H7 (cell line): ENCODE measurements at places on chromosomes 2 and 18. TPM values are rescaled to one million over a fixed set of nuclear protein-coding genes. Genes with fewer than 3 reads are reported as not detected.

The SIX3 gene
- total RNA-seq, result 1.7 and 3.0 TPM in 2 replicates

DNA sequence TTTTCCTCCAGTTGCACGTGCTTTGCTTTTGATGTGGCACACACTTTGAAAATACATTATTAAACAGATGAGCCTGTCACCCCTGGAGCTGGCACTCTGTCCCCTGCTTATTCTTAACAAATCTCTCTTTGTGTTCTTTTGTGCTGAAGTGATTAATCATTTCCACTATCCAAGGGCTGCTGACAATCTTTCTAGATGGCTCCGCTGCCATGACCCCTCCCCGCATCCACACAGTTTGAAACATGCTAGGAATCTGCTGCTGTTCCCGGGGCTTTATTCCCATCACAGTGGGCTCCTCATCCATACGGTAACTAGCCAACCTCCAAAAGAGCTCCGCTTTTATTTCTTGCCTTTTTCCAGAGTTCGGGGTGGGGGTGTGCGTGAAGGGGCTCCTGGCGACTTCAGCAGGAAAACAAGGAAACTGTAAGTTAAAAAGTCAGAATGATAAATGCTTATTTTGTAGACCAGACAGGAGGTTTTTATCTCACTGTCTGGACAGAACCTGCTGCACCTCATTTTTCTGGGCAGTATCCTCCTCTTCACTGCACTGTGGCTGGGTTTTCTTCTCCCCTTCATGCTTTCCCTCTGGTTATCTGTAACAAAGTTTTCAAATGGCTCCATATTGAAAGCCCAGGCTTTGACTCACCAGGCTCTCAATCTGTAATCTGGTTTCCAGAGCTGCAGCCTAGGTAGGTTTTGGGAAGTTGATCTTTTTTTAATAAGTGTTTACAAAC lies 319.7 kb downstream of the AFF3 start:
- DNase-seq, result peak; percentile 54

- DNase-seq, result no peak
Measured at GRCh38 chr2:222734703-222735014, 63.2 kb downstream of the MOGAT1 start.

- DNase-seq, result peak; percentile 94
Measured at GRCh38 chr2:174012347-174013314, 47.5 kb upstream of the SP3 start.

The TFCP2L1 gene
- total RNA-seq, result 1.2 and 1.6 TPM in 2 replicates

The DIPK1C gene
- 0.22 TPM in 1 of 2 replicates, not detected in the other for total RNA-seq

DNA sequence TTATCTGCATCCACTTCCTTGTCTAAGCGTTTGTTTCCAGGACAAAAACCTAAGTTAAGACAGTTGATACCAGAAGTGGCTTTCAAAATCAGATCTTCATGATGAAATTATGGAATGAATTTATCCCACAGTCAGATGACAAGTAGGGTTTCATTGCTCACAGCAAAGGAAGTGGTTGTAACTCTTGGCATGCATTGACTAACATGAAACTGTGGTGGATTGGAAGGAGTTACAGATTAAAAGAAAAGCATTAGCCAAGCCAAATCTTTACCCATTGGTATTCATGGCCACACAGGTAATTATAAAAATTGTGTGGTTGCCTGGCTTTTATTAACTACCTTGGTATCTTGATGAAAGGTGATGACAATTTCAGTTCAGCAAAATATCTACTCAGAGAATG lies 438.0 kb upstream of the NXPH2 start:
- no peak for DNase-seq

DNA sequence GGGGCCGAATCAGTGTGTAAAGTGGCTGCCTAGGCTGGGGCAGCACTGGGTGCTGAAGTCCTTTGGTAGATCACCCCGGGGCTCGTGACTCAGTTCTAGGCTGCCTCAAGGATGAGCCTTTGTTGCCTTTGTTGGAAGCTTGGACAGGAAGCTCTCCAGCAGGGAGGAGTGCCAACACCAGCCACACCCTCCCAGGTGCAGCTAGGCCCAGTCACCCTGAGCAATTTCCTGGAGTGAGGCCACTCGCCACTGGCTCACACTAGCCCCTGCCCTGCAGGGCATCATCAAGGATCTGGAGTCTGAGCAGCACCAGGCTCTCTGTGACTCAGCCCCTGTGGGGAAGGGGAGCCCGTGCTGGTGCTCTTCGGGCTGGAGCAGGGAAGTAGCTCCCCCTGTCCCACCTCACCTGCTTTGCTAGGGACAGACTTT lies 6.7 kb upstream of the SDC1 start:
- peak; percentile 85 for DNase-seq

DNA sequence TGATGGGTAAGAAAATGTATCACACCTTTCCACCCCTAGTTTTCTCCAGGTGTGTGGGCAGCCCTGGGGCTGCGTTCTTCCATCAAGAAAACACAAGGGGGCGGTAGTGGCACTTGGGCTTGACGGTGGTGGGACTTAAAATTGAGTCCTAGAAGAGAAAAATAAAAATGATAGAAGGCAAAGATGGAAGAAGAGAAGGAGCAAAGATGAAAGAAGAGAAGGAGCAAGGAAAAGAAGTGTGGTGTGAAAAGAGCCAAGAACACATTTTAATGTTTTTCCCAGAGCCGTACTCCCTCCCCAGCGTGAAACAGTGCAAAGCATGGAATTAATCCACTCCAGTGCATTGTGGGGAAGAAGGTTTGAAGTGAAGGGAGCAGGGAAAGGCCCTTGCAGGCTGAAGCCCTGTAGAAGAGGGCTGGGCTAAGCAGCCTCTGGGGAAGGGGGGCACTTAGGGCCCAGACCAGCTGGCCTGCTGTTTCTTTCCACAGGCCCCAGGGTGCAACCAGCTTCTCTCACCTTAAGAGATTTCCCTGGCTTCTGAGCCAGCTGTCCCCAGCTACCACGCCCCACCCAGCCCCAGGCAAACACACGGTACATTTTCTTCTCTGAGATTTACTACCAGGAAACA lies 256.8 kb downstream of the RNF152 start:
- peak; percentile 56 for DNase-seq

- DNase-seq, result no peak
Measured at GRCh38 chr2:82275599-82275998, 1971.0 kb upstream of the LRRTM1 start.

The CYRIA gene
- total RNA-seq, result 1.5 and 1.7 TPM in 2 replicates

The C2orf80 gene
- total RNA-seq, result 0.76 TPM in 1 of 2 replicates, not detected in the other

GRCh38 chr2:240628808-240629618 lies 3.7 kb downstream of the GPR35 start:
- DNase-seq, result peak; percentile 70

The LIMS2 gene
- total RNA-seq, result 0.33 and 1.4 TPM in 2 replicates

The CHRNG gene
- total RNA-seq, result not detected in 2 replicates

DNA sequence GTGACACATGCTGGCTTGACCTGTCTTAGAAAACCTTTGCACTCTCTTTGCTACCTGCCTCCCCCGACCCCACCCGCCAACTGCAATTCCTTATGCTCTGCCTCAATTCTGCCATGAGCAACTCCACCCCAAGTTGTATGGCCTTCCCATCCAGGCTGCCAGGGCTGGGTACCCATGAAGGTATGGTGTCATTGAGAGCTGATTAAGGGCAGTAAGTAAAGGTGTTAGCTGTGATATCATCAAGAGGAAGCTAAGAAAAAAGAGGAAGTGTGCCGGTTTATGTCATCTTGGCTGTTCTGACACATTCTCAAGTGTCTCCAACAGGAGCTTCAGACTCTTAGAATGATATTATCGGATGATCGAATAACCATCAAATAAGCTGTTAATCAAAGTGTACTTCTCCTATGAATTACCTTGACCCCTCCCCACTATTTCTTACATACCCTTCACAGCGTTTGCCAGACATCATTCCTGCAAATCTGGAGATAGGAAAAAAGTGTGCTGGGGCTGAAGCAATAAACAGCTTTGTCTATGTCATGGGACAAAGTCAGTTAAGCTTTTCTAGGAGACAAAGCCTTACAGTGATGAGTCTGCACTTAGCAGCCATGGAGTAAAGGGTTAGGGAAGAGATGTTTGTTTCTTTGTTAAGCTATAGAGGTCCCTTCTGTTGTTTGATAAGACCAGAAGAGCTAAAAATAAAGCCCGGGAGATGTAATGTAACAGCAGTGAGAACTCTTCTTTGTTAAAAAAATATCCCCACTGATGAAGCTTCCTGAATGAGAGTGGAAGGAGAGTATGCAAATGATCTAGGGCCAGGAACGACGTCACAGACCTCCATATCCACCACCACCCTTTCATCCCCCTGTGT lies 40.4 kb upstream of the SMAD2 start:
- DNase-seq, result no peak

The ABHD1 gene
- 0.55 TPM in 1 of 2 replicates, not detected in the other for total RNA-seq

The FTCDNL1 gene
- total RNA-seq, result 0.59 and 0.96 TPM in 2 replicates

DNA sequence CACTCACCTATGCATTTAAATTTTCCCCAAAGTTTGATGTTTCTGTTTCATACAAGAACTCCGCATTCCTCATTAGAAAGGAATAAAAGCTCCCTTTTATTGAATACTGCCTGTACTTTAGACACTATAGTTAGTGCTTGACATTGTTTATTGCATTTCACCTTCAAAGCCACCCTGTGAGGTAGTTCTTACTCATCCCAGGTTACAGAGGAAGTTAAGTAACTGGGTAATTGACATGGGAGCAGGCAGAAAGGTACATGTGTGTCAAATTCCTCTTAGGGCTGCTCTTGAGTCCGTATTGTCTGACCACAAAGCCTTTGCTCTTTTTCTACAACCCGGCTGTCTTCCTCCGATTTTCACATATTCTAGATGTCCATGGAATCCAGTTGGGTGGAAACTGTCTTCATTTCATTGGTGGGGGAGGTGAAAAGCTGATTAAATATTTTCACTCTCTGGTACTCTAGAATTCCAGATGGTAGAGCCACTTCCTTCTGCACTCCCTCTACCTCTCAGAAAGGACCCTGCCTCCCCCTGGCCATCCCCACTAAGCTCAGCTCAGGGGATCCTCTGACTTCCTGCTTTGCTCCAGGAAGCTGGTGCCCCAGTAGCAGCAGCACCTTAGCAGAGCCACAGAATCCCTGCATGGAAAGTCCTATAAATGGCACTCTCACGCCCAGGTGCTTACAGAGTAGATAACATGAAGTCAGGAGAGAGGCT lies 319.2 kb downstream of the LRATD1 start:
- DNase-seq, result no peak

The FBXO41 gene
- 2.3 and 3.7 TPM in 2 replicates for total RNA-seq
